HAP-1 (cell line): ENCODE measurements at places on chromosomes 11 and 22.

DNA sequence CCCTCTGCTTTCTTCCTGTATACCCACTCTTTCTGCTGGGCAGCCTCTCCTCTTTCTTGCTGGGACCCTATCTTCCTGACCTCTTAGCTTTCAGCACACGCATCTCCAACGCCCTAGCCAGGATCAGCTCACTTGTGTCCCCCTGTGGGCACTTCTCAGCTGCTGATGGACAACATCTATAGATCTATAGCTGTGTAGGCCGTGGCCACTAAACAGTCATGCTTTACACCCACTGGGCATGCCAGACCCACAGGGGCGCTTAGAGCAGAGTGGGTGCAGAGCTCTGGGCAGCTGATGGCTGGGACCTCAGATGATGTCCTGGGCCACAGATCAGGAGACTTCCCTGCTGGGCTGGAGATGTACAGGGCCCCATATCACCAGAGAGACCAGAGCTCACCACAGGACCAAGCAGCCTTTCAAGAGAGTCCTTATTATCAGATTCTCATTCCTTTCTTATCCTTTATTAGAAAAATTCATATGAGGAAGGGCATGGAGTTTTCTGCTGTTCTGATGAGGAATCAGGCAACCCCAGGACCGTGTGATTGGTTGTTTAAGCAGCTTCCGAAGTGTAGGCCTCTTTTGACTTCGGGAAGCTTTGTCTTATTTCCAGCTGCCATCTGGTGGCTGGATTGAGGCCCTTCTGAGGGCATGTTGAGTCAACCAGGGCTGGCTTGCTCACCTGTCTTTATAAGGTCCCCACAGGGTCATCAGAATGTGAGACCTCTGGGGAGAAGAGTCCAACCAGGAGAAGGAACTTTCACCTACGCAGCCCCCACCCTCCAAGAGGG, 60.5 kb downstream of the OSBP2 start:
- peak; percentile 12 for DNase-seq

- no peak for DNase-seq
Measured at GRCh38 chr11:45104006-45104789, 42.2 kb upstream of the PRDM11 start.

DNA sequence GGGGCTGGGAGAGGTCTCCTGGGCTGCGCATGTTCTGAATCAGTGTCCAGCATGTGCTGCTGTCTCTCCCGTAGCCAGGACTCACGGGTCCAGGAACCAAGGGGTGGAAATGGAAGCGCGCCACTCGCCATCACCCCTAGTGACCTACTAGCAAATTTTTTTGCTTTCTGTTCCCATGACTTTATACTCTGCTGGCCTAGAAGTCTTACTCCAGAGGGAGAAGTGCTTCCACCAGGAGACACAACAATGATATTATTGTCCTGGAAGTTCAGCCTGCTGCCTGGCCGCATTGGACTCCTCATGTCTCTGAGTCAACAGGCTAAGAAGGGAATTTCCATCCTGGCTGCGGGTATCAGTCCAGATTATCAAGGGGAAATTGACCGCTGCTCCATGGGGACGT, 729.7 kb downstream of the BRD1 start:
- no peak for DNase-seq

GRCh38 chr11:64878223-64878493, 263 bp downstream of the EHD1 start:
- DNase-seq, result peak; percentile 6

- DNase-seq, result no peak
Measured at GRCh38 chr11:85737738-85738137, 51.7 kb upstream of the CCDC89 start.

DNA sequence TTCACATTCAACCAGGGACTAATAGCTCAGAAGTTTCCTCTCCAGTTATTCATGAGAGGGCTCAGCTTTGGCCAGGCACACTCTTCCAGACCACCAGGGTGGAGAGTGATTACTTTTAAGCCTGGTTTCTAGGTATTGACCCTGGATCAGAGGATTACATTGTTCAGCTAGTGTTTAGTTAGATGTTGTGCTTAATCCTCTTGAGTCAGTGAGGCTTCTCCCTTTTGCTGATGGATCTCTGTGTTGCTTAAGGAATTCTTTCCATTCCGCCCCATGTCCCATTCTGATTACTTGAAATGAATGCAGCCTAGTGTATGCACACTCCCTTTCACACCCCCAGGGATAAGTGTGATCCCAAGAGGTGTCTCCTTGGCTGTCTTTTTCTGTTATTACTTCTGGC, 271.7 kb upstream of the ANO5 start:
- DNase-seq, result no peak

- no peak for DNase-seq
Measured at GRCh38 chr22:49432897-49433443, 394.7 kb downstream of the BRD1 start.

DNA sequence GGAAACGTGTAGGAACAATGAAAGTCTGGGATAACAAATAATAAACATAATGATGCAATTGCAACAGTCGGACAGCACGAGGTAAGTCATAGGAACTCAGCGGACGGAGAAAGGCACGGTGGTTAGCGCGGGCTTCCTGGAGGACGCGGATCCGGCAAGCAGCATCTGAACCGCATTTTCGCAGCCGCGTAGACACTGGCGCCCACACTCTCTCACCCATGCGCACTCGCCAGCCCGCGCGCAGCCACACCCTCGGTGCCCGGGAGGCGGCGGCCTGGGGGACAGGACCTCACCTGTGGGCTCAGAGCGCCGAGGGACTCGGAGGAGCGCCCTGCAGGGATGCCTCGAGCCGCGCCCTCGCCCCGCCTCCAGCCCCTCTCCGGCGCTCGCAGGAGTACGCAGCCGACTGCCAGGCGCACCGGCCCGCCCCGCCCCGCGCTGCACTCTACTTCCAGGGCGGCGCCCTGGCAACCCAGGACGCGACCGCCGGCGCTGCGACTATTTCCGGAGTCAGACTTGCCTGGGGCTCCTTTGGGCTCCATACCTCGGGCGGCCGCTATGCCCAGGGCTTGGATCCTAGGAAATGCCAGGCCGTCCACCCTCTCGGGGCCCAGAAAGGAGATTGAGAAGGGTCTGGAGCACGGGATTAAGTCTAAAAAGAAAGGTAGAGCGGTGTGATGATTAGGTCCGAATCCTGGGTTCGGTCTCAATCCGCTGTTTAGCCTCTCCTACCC, at the start of gene TTLL1:
Gene TTLL1 (minus strand): TSS at position 408 of the 734 bp plus-strand sequence. CDS start 13,805 bp downstream, outside the sequence.
- DNase-seq, result peak; percentile 86

GRCh38 chr11:63985812-63986155, 454 bp upstream of the OTUB1 start:
- no peak for DNase-seq

DNA sequence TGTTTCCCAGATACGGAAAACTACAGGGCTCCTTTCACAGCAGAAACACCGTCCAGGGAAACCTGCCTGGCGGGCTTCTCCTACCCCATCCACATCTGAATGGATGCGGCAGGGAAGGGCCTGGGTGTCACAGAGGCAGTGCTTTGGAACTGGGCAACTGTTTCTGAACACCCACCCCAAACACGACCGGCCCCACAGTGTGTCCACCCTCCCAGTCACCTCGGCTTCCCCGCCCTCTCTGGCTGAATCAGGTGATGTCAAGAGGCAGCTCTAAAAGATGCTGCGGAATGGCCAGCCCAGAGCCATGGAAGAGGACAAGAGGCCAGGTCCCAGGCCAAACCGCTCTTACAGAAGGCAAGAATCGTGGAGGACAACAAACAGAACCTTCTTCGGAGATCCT, 22.0 kb downstream of the IFT27 start:
- no peak for DNase-seq
